Stimulated activated CD8-positive, alpha-beta memory T cell treated with anti-CD3 and anti-CD28 coated beads, Interleukin-2, amount 100 ng/mL, for 48 hours (primary cell): ENCODE measurements at places on chromosomes 2 and 18.

GRCh38 chr18:79878741-79879378, 72.6 kb downstream of the SLC66A2 start:
- DNase-seq = no peak

- DNase-seq = no peak
Observed at GRCh38 chr18:74139411-74139810, 8.2 kb downstream of the FBXO15 start.

- DNase-seq = peak; percentile 99
Observed at GRCh38 chr2:27133905-27134780, at the start of gene PREB. PREB (minus strand) TSS chr2:27134636; CDS start chr2:27134421, 215 bp downstream.

- no peak for DNase-seq
Observed at GRCh38 chr2:12126318-12126717, 379.9 kb downstream of the LPIN1 start.

GRCh38 chr2:235859651-235860050, 308.5 kb downstream of the GBX2 start:
- no peak for DNase-seq

- peak; percentile 78 for DNase-seq
Observed at GRCh38 chr2:73284296-73285158, at the start of gene FBXO41. FBXO41 (minus strand) TSS chr2:73284478; CDS start chr2:73269630, 14,848 bp downstream.

- peak; percentile 23 for DNase-seq
Observed at GRCh38 chr18:46281185-46282176, 177.3 kb downstream of the HAUS1 start.

GRCh38 chr18:74375999-74376398, 60.4 kb downstream of the C18orf63 start:
- DNase-seq = no peak

GRCh38 chr2:200305797-200306195, 697 bp upstream of the SPATS2L start:
- DNase-seq = no peak
